Activated naive CD8-positive, alpha-beta T cell treated with anti-CD3 and anti-CD28 coated beads, Interleukin-2, amount 10 ng/mL, durations not matched to agents 7 days and 5 days (primary cell): ENCODE measurements at places on chromosomes 1 and 21. TPM values are rescaled to one million over a fixed set of nuclear protein-coding genes. Genes with fewer than 3 reads are reported as not detected.
A peak's percentile ranks its signal among the peaks of the same experiment; 100 is the strongest.

GRCh38 chr1:151187205-151187604 is 2.8 kb downstream of the VPS72 start:
- DNase-seq, result no peak

Gene LENEP
- total RNA-seq, result 1.1 TPM

Gene RHD
- not detected for total RNA-seq

GRCh38 chr1:3852711-3853485 is 4.1 kb downstream of the CEP104 start:
- no peak for DNase-seq

GRCh38 chr1:163188947-163189346 is 13.8 kb downstream of the RGS5 start:
- no peak for DNase-seq

Gene NBPF4
- total RNA-seq, result 0.20 TPM

- DNase-seq, result no peak
These were observed 6.5 kb downstream of the PADI4 start for GRCh38 chr1:17314491-17314971.

Gene DOCK7
- 7.1 TPM for total RNA-seq

DNA sequence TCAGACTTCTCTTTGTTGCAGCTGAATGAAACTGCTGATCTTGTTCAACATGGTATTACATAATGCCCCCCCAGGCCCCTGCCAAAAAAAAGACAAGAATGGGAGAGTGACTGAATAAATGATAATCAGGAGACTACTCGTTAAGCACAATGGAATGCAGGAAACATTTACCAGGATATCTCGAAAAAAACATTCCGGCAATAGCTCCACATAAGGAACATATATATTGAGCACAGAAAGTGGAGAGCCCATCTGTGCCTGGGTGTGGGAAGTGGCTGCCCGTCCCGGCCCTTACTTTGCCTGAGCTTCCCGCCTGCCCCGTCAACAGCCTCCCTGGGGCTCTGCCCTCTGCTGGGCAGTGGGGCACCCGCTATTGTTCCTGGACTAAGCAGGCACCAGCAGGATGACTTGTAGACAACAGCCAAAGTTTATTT is 13.3 kb downstream of the TRIM11 start:
- DNase-seq, result peak; percentile 19

GRCh38 chr1:8077120-8077573 is 51.0 kb upstream of the ERRFI1 start:
- no peak for DNase-seq

Gene ACTL8
- not detected for total RNA-seq

Gene HCN3
- total RNA-seq, result 5.0 TPM

GRCh38 chr1:226027538-226028217 is 28.5 kb upstream of the SDE2 start:
- DNase-seq, result no peak

Gene GUCA2A
- not detected for total RNA-seq

DNA sequence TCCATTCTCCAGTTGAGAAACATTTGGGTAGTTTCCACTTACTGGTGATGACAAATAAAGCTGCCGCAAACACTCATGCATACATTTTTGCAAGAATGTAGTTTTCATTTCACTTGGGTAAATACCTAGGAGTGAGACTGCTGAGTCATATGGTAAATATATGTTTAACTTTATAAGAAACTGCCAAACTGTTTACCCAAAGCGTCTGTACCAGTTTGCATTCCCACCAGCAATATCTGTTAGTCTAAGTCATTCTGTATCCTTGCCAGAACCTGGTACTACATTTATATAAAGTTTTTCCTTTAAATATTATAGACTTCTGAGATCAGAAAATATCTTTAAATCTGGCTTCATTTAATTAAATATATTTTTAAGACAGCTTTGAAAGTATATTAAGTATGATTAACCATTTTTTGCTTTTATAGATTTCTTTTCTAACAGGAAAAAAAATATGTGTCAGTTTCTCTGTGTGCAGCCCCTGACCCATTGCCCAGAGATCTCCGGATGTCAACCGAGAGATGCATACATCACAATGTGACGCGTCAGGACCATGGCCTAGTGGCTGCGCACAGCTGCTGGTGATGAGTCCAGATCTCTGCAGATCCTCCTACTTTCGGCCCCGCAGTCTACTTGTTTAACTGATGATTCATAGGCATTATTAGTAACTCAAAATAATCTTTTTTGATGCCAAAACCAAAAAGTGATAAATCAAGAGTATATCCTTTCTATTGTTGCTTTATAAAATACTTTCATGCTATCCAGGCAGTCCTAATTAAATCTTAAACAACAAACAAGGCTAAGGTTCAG is 227.1 kb upstream of the MAP1LC3C start:
- no peak for DNase-seq

GRCh38 chr1:150109586-150109985 is 40.1 kb upstream of the PLEKHO1 start:
- no peak for DNase-seq

GRCh38 chr21:36716836-36717235 is 17.9 kb downstream of the SIM2 start:
- DNase-seq, result no peak

Gene PADI6
- total RNA-seq, result not detected

Gene SFN
- 1.8 TPM for total RNA-seq

DNA sequence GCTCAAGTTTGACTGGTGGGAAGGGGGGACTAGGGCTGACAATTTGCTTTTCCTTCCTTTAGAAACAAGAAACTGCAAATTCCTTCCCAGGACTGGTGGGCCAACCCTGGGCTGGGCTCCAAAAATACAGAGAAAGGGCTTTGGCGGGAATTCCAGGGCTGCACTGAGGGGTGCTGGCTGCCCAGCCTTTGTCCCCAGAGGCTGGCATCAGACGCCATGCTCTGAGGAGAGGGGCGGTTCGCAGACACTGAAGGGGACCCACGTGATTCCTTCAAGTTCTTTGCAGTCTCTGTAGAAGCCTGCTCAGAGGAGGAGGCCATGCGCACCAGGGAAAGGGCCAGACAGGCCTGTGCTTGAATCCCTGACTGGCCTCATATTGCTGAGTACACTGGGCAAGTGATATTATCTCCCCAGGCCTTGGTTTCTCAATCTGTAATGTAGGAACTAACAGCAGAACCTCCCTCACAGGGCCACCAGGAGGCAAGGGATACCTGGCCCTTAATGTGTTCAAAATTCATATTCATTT is 119.5 kb downstream of the EPHB2 start:
- DNase-seq, result no peak

GRCh38 chr1:169160845-169161495 is 54.5 kb downstream of the ATP1B1 start:
- no peak for DNase-seq

Gene NASP
- 188 TPM for total RNA-seq

DNA sequence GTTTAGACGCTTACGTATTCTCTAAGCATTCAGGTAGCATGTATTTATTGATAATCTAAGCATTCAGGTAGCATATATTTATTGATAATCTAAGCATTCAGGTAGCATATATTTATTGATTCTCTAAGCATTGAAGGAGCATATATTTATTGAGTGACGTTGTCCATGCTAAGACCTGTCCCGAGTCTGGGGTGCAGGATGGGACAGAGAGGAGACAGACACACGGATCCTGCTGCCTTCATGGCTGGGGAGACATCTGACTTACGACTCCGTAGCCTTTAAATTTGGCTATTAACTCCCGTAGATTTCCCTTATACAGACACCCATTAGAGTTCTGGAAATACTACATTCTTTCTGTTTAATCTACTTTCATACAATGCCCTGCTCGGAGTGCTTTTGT is 982 bp downstream of the SCCPDH start:
- DNase-seq, result no peak

Gene PEA15
- total RNA-seq, result 27.5 TPM

- DNase-seq, result peak; percentile 48
These were observed 17.6 kb upstream of the PARP1 start for GRCh38 chr1:226425431-226426031.

- DNase-seq, result no peak
These were observed 64.8 kb upstream of the WNT4 start for GRCh38 chr1:22207511-22208267.

DNA sequence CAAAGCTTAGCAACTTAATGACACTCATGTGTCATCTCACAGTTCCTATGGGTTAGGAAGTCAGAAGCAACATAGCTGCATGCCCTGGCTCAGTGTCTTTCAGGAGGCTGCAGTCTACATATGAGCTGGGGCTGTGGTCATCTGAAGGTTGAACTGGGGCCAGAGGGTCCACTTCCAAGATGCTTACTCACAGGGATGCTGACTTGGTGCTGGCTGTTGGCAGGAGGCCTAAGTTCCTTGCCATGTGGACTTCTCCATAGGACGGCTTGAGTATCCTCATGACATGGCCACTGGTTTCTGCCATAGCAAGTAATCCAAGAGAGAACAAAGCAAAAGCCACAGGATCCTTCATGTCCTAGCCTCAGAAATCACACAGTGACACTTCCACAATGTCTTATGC is 12.1 kb upstream of the FAM43B start:
- no peak for DNase-seq

- no peak for DNase-seq
These were observed 56.7 kb downstream of the SPSB1 start for GRCh38 chr1:9349331-9349851.

GRCh38 chr1:38917337-38917736 is 24.3 kb downstream of the RHBDL2 start:
- DNase-seq, result no peak
